ENCODE measurements at places on chromosomes 6 and 20. TPM values are rescaled to one million over a fixed set of nuclear protein-coding genes. Genes with fewer than 3 reads are reported as not detected.

GRCh38 chr6:30618270-30618797 is 694 bp downstream of the MRPS18B start:
- peaks cover 38% of the 10 kb centered on the region for H3K4me1 ChIP-seq
- H3K27ac ChIP-seq = peak overlapping the region; percentile 100
- DNase-seq = no peak
- H3K27me3 ChIP-seq = no peaks in the 10 kb centered on the region

Gene GCLC
- total RNA-seq = 27.5 TPM

DNA sequence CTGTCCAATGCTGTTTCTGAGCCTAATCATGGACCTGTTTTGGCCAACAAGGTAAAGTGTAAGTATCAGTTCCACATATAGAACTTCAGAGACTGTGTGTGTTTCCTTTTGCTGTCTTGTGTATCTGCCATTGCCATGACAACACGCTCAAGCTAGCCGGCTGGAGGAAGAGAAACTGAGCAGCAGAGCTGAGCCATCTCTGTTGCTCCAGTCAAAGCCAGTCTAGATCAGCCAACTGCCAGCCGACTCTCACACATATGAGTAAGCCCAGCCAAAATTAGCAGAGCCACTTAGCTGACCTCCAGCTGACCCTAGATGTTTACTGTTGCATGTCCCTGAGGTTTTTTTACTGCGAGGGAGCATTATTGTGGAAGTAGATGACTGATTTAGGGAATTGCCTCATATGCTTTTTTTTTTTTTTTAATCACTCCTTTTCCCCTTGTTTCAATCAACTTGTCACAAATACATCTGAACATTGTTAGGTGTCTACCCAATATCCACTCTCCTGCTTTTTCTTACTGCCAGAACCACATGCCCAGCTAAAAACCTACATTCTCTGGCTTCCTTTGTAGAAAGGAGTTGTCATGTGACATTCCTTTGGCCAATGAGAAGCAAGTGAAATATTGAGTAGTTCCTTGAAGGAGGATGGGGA is 304.3 kb upstream of the SUPT3H start:
- peaks cover 3% of the 10 kb centered on the region for H3K36me3 ChIP-seq
- no peak overlapping the region for H3K4me3 ChIP-seq
- no peak overlapping the region for H3K27ac ChIP-seq
- DNase-seq = no peak
- peaks cover 4% of the 10 kb centered on the region for H3K27me3 ChIP-seq

- no peak for DNase-seq
- no peaks in the 10 kb centered on the region for H3K27me3 ChIP-seq
- H3K36me3 ChIP-seq = no peaks in the 10 kb centered on the region
- H3K4me3 ChIP-seq = no peak overlapping the region
- H3K27ac ChIP-seq = no peak overlapping the region
These were observed 37.2 kb upstream of the TSPYL1 start for GRCh38 chr6:116316772-116317467.

- no peaks in the 10 kb centered on the region for H3K36me3 ChIP-seq
- peaks cover 26% of the 10 kb centered on the region for H3K27me3 ChIP-seq
- H3K4me3 ChIP-seq = no peak overlapping the region
- no peak overlapping the region for H3K27ac ChIP-seq
- no peak for DNase-seq
These were observed 110.0 kb upstream of the SSTR4 start for GRCh38 chr20:22924949-22925612.

GRCh38 chr6:95204178-95204577 is 373.2 kb upstream of the MANEA start:
- H3K36me3 ChIP-seq = no peaks in the 10 kb centered on the region
- no peak overlapping the region for H3K4me3 ChIP-seq
- no peak for DNase-seq
- no peak overlapping the region for H3K27ac ChIP-seq

Gene CD109
- 3.7 TPM for total RNA-seq

DNA sequence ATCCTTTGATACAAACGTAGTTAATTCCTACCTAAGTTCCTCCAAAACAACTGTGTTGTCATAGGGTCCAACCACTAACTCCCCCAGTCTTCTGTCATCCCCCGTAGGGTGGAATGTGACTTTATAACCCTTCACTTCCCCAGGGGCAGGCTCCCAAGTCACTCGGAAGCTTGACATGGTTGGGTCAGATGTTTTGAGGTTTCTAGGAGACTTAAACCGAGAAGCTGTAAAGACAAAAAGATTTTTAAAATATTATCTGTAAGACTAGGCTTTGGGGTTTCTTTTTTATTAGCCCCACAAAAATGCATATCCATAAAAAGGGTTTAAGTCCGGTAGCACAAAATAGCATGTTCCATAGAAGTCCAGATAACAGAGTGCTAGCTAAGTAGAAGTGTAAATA is 50.2 kb downstream of the COL12A1 start:
- DNase-seq = no peak
- H3K4me3 ChIP-seq = no peak overlapping the region
- H3K27ac ChIP-seq = peak overlapping the region; percentile 25
- no peaks in the 10 kb centered on the region for H3K27me3 ChIP-seq

DNA sequence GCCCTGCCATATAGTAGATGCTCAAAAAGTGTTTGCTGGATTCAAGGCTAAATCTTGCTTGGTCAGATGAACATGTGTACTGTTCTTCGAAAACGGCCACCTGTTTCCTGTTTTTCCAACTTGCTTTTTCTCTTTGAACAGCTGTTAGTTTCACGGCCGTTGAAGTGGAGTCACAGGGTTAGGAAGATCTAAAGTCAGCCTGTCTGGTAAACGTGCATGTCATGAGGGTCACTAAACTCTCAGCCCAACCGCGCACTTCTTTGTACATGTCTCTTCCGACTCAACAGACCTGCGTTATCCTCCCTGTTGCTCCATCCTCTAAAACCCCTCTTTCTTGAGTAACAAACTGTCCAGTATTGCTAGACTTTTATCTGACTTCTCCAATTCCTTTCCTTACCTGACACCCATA is 93.2 kb upstream of the MAN1A1 start:
- H3K4me1 ChIP-seq = peaks cover 15% of the 10 kb centered on the region
- no peak overlapping the region for H3K27ac ChIP-seq
- no peaks in the 10 kb centered on the region for H3K27me3 ChIP-seq
- H3K4me3 ChIP-seq = no peak overlapping the region

DNA sequence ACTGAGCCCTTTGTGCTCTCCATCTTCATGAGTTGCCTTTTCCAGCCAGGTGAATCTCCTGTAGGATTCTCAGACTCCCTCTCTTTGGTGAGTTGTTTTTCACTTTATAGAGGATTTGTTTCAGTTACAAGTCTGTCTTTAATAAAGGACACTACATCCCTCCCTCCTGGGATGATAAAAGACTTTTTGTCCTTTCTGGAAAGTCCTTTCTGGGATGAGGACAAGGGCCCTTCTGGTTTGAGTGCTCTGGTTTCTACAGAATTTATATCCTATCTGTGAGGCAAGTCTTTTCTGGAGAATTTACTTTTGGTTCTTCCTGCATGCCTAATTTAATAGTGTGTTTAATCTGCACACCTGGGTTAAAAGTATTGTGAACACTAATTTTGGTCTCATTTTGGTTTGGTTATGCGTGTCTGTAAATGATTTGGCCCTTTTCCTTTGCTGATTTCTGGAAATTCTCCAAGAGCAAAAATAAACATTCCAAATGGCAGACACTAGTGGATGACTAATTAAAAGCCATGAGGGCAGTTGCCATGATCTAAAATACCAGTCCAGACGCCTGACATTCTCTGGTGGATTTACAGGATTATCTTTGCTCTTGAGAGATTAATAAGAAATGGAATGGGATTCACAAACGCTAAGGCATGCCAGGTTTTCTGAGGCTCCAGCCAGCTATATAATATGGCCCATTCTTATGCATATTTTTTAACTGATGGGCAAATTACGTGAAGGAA is 44.8 kb downstream of the TCP11 start:
- peak overlapping the region; percentile 84 for H3K27ac ChIP-seq
- no peaks in the 10 kb centered on the region for H3K27me3 ChIP-seq
- H3K4me3 ChIP-seq = no peak overlapping the region
- H3K36me3 ChIP-seq = no peaks in the 10 kb centered on the region

DNA sequence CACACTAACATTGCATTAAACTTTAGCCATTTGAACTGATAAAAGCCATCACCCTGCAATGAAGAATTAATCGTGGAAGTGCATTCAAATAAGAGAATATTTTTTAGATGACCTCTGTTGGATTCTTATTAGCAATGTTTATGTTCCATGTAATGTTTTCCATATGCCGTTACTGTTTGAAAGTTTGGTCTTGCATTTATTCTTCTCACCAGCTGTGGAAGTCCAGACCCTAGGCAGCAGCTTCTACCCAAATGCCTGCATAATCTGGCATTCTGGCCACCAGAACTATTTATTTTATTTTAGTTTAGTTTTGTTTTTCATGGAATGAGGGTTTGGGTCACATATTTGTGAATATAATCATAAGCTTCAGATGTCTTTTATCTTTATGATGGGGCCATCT is 140.4 kb downstream of the SAMD5 start:
- peaks cover 9% of the 10 kb centered on the region for H3K4me1 ChIP-seq
- peaks cover 4% of the 10 kb centered on the region for H3K27me3 ChIP-seq
- no peak for DNase-seq

DNA sequence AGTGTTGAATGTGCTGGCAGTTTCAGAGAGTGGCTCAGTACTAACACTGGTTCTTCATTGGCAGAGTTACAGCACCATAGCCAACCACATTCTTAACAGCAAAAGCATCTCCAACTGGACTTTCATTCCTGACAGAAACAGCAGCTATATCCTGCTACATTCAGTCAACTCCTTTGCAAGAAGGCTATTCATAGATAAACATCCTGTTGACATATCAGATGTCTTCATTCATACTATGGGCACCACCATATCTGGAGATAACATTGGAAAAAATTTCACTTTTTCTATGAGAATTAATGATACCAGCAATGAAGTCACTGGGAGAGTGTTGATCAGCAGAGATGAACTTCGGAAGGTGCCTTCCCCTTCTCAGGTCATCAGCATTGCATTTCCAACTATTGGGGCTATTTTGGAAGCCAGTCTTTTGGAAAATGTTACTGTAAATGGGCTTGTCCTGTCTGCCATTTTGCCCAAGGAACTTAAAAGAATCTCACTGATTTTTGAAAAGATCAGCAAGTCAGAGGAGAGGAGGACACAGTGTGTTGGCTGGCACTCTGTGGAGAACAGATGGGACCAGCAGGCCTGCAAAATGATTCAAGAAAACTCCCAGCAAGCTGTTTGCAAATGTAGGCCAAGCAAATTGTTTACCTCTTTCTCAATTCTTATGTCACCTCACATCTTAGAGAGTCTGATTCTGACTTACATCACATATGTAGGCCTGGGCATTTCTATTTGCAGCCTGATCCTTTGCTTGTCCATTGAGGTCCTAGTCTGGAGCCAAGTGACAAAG is 17.0 kb upstream of the ADGRF4 start:
- H3K27ac ChIP-seq = no peak overlapping the region
- H3K36me3 ChIP-seq = no peaks in the 10 kb centered on the region
- DNase-seq = no peak
- H3K27me3 ChIP-seq = no peaks in the 10 kb centered on the region

GRCh38 chr6:15366003-15366535 is 120.2 kb downstream of the JARID2 start:
- H3K27me3 ChIP-seq = no peaks in the 10 kb centered on the region
- peaks cover 40% of the 10 kb centered on the region for H3K4me1 ChIP-seq
- no peak overlapping the region for H3K4me3 ChIP-seq
- H3K27ac ChIP-seq = no peak overlapping the region
- DNase-seq = no peak

DNA sequence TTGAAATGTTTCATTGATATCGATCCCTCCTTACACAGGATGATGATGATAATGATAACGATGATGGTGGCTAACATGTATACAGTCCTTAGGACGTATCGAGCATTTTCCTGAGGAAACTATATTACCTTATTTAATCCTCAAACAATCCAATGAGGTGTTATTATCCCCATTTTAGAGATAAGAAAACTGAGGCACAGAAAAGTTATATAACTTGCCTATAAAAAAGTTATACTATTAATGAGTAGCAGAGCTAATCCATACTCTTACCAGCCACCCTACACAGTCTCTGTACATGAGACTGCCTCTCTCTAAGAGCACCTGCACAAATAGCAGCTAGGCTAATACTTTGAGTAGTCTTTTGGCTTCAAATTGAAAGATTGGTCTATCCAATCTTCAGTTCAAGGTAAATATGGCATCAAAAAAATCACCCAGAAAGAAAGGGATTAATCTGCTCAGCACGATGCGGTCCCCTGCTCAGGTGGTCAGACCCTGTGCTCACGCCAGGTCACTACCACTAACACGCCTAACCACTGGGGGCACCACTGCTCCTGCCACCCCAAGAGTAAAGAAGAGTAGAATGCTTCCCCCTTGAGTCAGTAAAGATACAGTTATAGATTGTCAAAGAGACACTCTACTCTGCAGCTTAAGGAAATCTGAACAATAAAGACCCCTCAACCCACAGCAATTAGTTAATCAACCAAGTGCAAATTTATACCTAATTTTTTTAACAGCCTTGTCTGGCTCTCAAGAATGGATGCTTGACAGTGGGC is 15.0 kb downstream of the GABBR1 start:
- H3K4me1 ChIP-seq = no peaks in the 10 kb centered on the region
- no peak overlapping the region for H3K4me3 ChIP-seq
- H3K36me3 ChIP-seq = peaks cover 40% of the 10 kb centered on the region
- no peaks in the 10 kb centered on the region for H3K27me3 ChIP-seq

DNA sequence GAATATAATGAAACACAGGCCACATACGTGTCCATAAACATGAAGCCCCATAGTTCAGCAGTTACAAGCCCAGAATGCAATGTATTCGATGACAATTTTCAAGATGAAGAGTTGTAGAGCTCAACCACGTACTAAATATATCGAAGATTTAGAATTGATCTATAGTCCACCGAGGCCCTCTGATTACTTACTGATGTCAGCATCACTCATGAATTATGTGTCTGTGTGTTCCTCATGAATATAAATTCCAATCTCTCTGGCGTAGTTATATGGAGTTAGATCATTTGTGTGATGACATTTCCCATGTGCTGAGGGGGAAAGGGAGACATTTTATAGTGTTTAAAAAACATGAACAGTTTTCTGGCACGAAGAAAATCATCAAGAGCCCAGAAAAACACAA is 97.5 kb downstream of the PFDN4 start:
- no peak overlapping the region for H3K4me3 ChIP-seq
- H3K4me1 ChIP-seq = no peaks in the 10 kb centered on the region
- DNase-seq = no peak
- H3K36me3 ChIP-seq = no peaks in the 10 kb centered on the region
- H3K27me3 ChIP-seq = no peaks in the 10 kb centered on the region
- no peak overlapping the region for H3K27ac ChIP-seq

GRCh38 chr6:151313066-151313491 is 73.3 kb downstream of the AKAP12 start:
- H3K4me3 ChIP-seq = no peak overlapping the region
- peak overlapping the region; percentile 97 for H3K27ac ChIP-seq
- no peaks in the 10 kb centered on the region for H3K27me3 ChIP-seq
- H3K4me1 ChIP-seq = peaks cover 85% of the 10 kb centered on the region
- no peak for DNase-seq
- H3K36me3 ChIP-seq = peaks cover 36% of the 10 kb centered on the region

- H3K4me3 ChIP-seq = no peak overlapping the region
- H3K4me1 ChIP-seq = peaks cover 38% of the 10 kb centered on the region
- H3K27me3 ChIP-seq = peaks cover 78% of the 10 kb centered on the region
- no peak for DNase-seq
These were observed 186.7 kb upstream of the PDE10A start for GRCh38 chr6:165849534-165850430.
